Activated CD4-positive, alpha-beta T cell treated with anti-CD3 and anti-CD28 coated beads for 36 hours (primary cell): ENCODE measurements at places on chromosomes 5 and 9.
A peak's percentile ranks its signal among the peaks of the same experiment; 100 is the strongest.

GRCh38 chr9:91423785-91424402 is at the start of gene NFIL3:
Gene NFIL3, minus strand, starts transcription at chr9:91423832. Its CDS starts 13,098 bp downstream, at chr9:91410734.
- H3K4me3 ChIP-seq: peak within 1 kb of the TSS; percentile 98
- H3K36me3 ChIP-seq: peaks cover 30% of the 10 kb centered on the region
- peak; percentile 86 for DNase-seq
- peaks cover 3% of the 10 kb centered on the region for H3K27me3 ChIP-seq
- H3K27ac ChIP-seq: peak within 1 kb of the TSS; percentile 95

DNA sequence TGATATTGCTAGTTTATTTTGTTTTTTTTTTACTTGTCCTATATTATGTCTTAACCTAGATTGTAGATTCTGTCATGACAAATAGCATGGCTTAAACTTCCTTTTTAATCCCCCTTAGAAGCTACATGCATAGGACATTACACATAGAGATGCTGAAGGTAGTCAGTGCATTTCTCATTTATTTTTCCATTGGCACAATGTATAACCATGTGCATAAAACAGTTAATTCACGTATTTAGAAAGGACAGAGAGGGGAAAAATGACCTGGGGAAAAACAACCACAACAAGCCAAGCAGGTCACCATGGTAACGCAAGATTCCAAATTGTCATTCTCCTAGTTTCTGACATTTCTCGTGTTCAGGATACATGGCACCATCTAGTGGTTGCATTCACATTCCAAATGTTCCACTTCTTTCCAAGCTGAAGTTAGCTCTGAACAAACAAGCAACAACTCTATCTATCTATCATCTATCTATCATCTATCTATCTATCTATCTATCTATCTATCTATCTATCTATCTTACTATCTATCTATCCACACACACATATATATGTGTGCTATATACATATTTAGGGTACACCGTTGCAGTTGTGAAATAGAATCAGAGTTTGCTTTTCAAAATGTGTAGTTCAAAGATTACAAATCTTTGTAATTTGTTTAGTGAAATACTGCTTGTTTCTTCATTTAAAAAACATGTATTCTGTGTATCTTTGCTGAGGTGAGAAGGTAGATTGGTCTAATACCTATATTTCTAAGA is 487.2 kb upstream of the ST8SIA4 start:
- peak; percentile 8 for DNase-seq

DNA sequence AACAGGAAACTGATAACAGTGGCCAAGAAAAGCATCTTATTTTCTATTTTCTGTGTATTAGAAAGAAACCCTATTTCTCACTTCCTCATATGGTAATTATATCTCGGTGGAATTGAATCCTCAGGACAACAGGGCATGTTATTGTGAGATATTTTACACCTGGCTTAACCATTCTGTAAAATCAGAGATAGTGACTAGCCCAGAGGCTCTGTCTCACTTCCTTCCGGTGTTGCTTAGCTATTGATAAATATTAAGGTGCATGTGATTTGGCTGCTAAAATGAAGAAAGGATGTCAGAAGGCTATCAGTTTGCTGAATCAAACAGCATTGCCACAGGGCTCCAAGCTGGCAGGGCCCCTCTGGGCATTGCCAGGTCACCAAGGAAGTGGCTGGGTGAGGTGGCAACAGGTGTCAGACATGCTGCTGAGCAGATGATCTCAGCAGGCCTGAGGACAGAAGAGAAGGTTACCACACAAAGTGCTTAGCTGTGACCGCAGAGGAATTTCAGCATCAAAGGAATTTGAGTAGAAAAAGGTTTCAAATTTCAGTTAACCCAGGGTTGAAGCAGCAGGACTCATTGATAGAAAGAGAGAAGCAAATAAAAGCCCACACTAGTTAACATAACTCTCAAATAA is 330.7 kb downstream of the PDE4D start:
- H3K4me1 ChIP-seq: peaks cover 3% of the 10 kb centered on the region
- H3K27me3 ChIP-seq: no peaks in the 10 kb centered on the region
- H3K27ac ChIP-seq: no peak overlapping the region

GRCh38 chr9:122383992-122384461 is 13.2 kb downstream of the PTGS1 start:
- no peak overlapping the region for H3K27ac ChIP-seq
- no peak overlapping the region for H3K4me3 ChIP-seq
- DNase-seq: no peak
- H3K27me3 ChIP-seq: no peaks in the 10 kb centered on the region
- no peaks in the 10 kb centered on the region for H3K36me3 ChIP-seq

GRCh38 chr5:18216016-18216415 is 581.8 kb downstream of the TAF11L14 start:
- no peak for DNase-seq
- no peaks in the 10 kb centered on the region for H3K27me3 ChIP-seq
- H3K4me1 ChIP-seq: no peaks in the 10 kb centered on the region
- H3K36me3 ChIP-seq: no peaks in the 10 kb centered on the region
- H3K4me3 ChIP-seq: no peak overlapping the region

DNA sequence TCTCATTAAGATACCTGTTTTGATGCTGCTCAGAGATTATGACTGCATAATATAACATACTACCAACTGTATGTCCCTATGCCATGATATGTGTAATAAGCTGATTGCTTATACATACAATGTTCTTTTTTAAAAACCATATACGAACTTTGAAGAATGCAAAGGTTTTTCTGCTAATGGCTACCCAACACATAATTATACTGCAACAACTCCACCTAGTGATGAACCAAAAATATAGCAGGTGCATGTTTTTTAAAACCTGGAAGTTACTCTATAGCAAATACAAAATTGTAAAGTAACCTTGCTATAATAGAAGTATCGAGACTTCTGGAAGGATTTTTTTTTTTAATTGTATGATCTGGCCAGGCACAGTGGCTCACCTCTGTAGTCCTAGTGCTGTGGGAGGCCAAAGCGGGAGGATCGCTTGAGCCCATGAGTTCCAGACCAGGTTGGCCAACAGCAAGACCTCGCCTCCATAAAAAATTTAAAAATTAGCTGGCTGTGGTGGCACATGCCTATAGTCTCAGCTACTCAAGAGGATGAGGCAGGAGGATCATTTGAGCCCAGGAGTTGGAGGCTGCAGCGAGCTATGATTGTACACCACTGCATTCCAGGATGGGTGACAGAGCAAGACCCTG is 49.1 kb downstream of the HOMER1 start:
- H3K4me3 ChIP-seq: no peak overlapping the region
- DNase-seq: no peak
- peaks cover 3% of the 10 kb centered on the region for H3K27me3 ChIP-seq
- no peaks in the 10 kb centered on the region for H3K36me3 ChIP-seq

DNA sequence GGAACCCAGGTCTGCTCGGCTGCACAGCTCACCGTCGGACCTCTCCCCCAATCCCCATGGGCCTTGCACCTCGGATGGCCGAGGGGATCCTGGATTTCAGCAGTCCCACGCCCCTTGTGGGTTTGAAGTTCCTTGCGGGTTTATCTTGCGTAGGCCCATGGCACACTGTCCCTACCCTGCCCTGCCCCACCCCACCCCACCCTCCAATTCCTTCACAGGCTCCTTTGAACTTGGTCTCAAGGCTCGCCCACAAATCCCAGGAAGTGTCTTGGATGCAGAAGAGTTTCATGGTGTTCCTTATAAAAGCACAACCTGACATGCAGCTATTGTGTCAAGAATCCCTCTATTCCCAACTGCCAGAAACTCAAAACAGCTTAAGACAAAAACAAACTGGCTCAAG is 11.2 kb upstream of the SMIM23 start:
- no peak overlapping the region for H3K27ac ChIP-seq
- H3K4me3 ChIP-seq: no peak overlapping the region
- H3K4me1 ChIP-seq: no peaks in the 10 kb centered on the region
- DNase-seq: no peak
